Psoas muscle (tissue), 8 donors: ENCODE measurements at places on chromosomes 4 and X. TPM values are rescaled to one million over a fixed set of nuclear protein-coding genes. Genes with fewer than 3 reads are reported as not detected.

DNA sequence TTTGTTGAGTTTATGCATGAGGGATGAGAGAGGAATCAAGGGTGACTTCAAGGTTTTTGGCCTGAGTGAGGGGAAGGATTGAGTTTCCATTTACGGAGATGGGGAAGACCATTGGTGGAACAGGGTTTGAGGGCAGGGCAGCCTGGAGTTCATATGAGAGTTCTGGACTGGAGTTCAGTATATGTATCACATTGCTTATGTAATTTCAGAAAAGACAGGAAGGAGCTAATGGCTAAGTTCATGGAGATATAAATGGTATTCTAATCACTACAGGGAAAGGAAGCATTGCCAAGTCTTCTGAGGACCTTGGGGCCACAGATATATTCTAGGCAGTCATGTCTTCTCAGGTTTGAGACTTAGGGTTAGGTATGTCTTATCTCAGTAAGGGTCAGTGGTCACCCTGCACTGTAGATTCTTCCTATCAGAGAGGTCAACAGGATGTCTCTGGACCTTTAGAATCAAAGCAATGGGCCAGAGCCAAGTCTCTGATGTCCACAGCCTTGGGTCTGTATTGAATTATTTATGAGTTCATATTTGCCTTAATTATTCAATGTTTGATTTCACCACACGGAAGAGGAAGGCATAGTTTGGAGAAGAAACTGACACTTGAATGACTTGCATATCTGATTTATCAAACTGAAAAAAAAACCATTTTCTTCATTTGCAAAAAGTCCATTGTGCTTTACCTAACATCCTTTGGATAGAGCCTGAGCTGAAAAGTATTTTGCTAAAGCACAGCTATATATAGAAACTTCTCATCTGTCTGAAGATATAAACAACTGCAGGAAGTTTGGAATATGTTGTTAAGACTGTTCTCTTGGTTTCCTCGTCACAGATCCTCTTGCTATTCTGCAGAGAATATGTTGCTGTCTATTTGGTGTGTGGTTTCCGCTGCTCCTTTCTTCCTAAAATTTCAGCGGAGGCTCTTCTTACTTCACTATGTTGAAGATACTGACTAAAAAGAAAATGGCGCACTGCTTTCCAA is 139.5 kb downstream of the PDGFRA start:
- no peak for DNase-seq
- H3K4me1 ChIP-seq: peaks cover 12% of the 10 kb centered on the region
- H3K27ac ChIP-seq: peak overlapping the region; percentile 30

DNA sequence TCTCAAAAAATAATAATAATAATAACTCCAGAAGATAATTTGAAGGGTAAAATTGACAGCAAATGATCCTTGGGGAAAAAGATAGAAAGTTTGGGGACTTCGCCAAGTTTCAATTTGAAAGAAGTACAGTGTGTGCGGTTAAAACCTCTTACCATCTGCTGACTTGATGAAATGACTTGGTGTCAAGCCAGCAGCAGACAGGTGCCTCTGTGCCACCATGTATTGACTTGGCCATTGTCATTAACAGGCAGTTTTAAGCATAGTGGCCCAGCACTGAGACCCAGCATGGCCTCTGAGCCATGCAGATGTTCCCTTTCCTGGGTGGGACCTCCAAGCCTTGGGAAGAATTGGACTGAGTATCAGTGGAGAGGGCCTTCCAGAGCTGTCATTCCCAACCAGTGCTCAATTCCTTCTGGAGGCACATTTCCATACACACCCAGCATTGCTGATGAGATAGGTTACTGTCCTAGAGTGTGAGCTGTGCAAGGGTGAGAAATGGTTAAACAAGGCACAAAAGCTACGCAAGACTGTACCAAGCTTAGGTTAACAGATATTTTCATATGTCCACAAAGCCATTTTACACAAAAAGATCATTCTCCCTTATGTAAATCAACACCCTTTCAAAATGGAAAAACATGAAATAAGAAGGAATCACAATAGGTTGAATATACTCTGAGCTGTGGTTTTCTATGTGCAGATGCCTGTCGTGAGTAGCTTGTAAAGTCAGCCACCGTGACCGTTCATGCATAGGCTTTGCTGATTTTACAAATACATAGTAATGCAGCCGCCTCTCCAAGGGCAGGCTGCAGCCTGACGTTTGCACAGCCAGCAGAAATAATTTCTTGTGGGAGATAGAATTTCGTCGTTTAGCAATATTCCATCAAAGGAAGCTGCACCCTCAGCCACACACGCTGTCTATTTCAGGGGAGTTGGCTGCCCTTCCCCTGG is 59.4 kb upstream of the FBXW7 start:
- H3K4me1 ChIP-seq: no peaks in the 10 kb centered on the region
- H3K27ac ChIP-seq: no peak overlapping the region
- DNase-seq: no peak
- no peaks in the 10 kb centered on the region for H3K27me3 ChIP-seq

DNA sequence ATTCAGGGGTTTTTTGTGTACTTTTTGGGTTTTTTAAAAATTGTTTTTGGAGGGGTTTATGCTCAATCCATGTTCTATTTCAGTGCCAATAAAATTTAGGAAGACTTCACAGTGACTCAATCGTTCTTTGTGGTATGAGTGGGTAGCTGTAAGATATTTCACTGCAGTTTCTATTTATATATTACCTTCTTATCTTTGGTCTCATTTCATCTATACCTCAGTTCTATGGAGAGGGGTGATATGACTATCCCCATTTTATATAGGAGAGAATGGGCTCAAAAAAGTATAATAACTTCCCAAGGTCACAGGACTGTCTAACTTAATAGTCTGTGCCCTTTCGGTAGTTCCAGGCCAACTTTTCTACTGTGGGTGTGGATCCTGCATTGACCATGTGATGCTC is 74.4 kb downstream of the MSN start:
- no peak overlapping the region for H3K27ac ChIP-seq
- H3K4me3 ChIP-seq: no peak overlapping the region
- H3K36me3 ChIP-seq: peaks cover 54% of the 10 kb centered on the region
- H3K4me1 ChIP-seq: no peaks in the 10 kb centered on the region
- no peaks in the 10 kb centered on the region for H3K27me3 ChIP-seq

Gene CPZ
- not detected for total RNA-seq

GRCh38 chr4:64935469-64936001 is 526.3 kb upstream of the TECRL start:
- no peaks in the 10 kb centered on the region for H3K27me3 ChIP-seq
- no peak overlapping the region for H3K4me3 ChIP-seq
- no peaks in the 10 kb centered on the region for H3K36me3 ChIP-seq
- H3K4me1 ChIP-seq: no peaks in the 10 kb centered on the region
- no peak for DNase-seq

Gene NAP1L3
- total RNA-seq: 0.23 TPM

Gene C4orf36
- 1.5 TPM for total RNA-seq

Gene CXCL11
- total RNA-seq: not detected

- H3K36me3 ChIP-seq: no peaks in the 10 kb centered on the region
- peaks cover 26% of the 10 kb centered on the region for H3K27me3 ChIP-seq
- H3K27ac ChIP-seq: no peak overlapping the region
- no peak for DNase-seq
- no peak overlapping the region for H3K4me3 ChIP-seq
- H3K4me1 ChIP-seq: no peaks in the 10 kb centered on the region
Measured at GRCh38 chrX:18422886-18423285, 2.5 kb upstream of the CDKL5 start.

GRCh38 chr4:54172156-54172555 is 56.9 kb upstream of the PDGFRA start:
- no peaks in the 10 kb centered on the region for H3K4me1 ChIP-seq
- no peak overlapping the region for H3K27ac ChIP-seq
- H3K27me3 ChIP-seq: no peaks in the 10 kb centered on the region
- no peak overlapping the region for H3K4me3 ChIP-seq

DNA sequence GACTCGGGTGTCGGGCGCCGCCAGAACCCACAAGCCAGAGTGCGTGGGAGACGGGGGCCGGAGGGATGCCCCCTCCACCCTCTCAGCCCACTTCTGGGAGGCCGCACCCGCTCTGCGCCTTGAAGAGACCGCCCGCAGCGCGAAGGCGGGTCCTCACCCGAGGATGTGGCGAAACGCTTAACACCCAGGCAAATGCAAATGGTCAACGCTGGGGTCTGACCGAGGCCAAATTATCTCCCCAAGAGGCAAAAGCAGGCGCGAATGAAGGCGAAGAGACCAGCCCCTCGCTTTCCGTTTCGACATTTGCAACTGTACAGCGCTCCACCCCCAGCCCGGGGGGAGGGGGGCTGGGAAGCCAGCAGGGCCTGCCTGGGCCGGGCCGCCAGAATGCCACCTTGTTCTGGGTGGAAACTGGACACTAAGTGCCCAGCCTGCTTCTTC is 137.7 kb upstream of the ZIC3 start:
- H3K27ac ChIP-seq: no peak overlapping the region
- no peaks in the 10 kb centered on the region for H3K4me1 ChIP-seq

- no peaks in the 10 kb centered on the region for H3K36me3 ChIP-seq
- no peaks in the 10 kb centered on the region for H3K4me1 ChIP-seq
- no peak overlapping the region for H3K27ac ChIP-seq
- no peak for DNase-seq
Measured at GRCh38 chrX:112380541-112381278, 298.1 kb upstream of the TRPC5 start.

Gene SLITRK2
- total RNA-seq: not detected

DNA sequence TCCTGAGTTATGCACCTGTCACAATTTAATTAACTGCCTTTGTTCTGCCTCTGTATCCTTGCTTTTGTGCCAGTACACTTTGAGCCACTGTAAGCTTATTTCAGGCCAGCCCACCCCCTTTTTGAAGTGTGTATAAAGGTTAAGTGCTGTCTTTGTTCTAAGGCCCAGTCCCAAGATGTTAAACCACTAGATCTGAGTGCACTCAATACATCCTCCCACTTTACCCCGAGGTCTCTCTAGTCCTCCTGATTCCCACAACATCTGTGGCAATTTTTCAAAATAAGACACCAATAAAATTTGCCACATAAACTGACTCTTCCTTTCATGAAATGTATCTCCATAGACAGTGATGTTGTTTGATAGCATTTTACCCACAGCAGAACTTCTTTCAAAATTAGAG is 124.1 kb upstream of the SPIN4 start:
- no peak overlapping the region for H3K4me3 ChIP-seq
- no peaks in the 10 kb centered on the region for H3K27me3 ChIP-seq
- no peaks in the 10 kb centered on the region for H3K36me3 ChIP-seq
- no peak overlapping the region for H3K27ac ChIP-seq

Gene HSFX4
- total RNA-seq: not detected

- no peaks in the 10 kb centered on the region for H3K27me3 ChIP-seq
- DNase-seq: no peak
- H3K36me3 ChIP-seq: no peaks in the 10 kb centered on the region
- H3K4me3 ChIP-seq: no peak overlapping the region
- H3K4me1 ChIP-seq: no peaks in the 10 kb centered on the region
Measured at GRCh38 chrX:148903176-148903575, 402.8 kb downstream of the AFF2 start.

DNA sequence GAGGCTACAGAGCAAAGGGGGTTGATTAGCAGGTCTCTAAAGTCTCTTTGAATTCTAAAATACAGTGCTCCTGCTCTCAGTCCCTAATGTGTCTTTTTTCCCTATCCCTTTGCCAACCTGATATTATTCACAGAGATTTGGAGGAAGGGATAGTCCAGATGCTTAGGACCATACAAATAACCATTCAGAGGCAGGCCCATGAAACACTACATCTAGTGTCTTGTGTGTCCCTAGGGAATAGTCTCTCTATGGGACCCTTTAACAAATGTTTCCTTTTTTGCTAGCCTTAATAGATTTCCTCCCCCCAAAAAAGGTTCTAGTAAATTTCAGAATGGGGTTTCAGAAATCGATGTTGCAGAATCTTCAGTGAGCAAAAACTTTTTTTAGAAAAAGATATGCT is 1.7 kb downstream of the NR0B1 start:
- H3K4me1 ChIP-seq: no peaks in the 10 kb centered on the region
- H3K36me3 ChIP-seq: no peaks in the 10 kb centered on the region
- no peak overlapping the region for H3K27ac ChIP-seq
- peaks cover 25% of the 10 kb centered on the region for H3K27me3 ChIP-seq
- H3K4me3 ChIP-seq: no peak overlapping the region

DNA sequence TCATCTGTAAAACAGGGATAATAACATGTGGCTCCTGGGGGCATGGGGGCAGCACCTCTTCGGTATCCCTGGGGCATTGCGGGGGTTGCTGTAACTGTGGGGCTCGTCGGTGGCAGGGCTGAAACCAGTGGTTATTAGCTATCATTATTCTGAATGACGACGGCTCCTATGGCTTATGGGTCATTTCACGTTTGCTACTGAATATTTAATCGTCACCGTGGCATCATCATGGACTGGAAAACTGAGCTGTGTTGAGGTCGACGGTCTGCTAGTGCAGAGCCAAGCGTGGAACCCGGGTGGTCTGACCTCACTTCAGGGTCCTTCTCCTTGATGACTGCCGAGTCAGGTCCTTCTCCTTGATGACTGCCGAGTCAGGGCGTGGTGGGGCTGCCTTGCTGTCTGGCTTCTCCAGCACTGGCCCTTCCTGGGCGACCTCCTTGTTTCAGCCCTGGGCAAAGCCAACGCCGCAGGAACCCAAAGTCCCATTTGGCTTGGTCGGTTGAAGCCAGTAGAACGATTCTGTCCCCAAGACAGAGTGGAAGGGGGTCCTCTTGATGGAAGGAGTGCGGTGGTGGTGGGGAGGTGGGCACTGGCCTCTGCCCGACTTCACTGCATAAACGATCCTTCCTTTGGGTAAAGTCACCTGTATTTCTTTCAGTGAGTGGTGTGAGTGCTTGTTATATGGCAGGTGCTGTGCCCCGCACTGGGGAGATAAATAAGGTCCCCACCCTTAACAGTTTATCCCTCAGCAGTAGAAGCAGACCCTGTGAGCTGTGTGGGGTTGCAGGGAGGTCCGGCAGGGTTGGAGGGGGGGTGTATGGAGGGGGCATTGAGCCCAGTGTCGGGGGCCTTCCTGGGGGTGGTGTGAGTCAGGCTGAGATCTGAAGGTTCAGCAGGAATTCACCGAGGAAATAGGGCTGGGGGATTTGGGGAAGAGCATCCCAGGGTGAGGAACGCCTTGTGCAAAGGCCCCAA is 40.8 kb downstream of the PSAPL1 start:
- no peak for DNase-seq
- H3K36me3 ChIP-seq: no peaks in the 10 kb centered on the region
- H3K4me3 ChIP-seq: no peak overlapping the region
- no peaks in the 10 kb centered on the region for H3K4me1 ChIP-seq

DNA sequence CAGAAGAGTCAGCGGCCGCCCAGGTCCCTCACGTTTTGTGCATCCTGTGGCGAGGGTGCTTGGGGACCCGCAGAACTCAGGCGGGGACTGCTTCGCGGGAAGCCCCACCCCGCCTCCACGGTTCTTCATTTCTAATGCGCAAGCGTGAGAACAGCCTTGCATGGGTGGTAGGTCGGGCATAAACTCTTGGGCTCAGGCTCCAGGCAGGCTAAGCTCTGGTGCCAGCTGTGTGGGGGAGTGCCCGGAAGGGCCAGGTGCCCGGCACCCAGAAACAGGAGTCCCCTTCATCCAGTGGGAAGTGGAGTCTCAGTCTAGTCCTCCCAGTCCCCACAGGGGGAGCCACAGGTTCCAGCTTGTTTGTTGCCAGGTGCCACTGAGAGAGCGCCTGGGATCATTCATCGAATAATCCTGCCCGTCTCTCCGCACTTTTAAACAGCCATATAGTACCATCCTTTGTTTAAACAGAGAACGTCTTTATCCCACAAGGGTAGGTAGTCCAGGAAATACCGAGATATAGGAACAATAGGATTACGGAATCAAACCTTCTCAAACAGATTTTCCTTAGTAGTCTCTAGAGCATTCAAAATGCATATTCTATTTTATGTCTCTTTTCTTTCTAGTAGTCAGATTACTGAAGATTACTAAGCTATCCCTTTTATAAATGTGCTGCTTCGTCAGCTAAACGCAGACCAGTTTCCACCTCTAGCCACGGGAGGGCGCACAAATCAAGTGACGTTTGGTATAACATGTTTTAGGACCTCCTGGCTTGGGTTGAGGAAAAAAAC is 12.7 kb upstream of the RBBP7 start:
- H3K36me3 ChIP-seq: no peaks in the 10 kb centered on the region
- H3K4me1 ChIP-seq: no peaks in the 10 kb centered on the region
- peak overlapping the region; percentile 62 for H3K4me3 ChIP-seq
- peak overlapping the region; percentile 76 for H3K27ac ChIP-seq
